ENCODE measurements at places on chromosomes 2 and 18.

DNA sequence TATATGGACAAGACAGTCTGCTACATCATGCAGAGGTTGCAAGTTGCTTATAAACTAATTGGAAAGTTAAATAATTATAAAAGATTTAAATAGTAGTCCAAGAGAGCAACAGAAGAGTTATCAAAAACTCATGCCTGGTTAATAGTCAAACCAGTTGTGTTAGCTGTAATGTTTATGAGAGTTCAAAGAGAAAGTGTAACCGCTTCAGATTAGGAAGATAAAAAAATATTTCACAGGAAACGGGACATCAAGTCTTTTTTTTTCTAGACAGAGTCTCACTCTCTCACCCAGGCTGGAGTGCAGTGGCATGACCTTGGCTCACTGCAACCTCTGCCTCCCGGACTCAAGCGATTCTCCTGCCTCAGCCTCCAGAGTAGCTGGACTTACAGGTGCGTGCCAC lies 34.6 kb upstream of the RNF125 start:
- no peak for DNase-seq

GRCh38 chr2:83887757-83888156 lies 571.3 kb downstream of the SUCLG1 start:
- no peak for DNase-seq

- no peak for DNase-seq
Measured at GRCh38 chr2:69723791-69724190, 18.1 kb upstream of the ANXA4 start.

GRCh38 chr2:188645986-188646385 lies 328.2 kb upstream of the COL3A1 start:
- DNase-seq = no peak

DNA sequence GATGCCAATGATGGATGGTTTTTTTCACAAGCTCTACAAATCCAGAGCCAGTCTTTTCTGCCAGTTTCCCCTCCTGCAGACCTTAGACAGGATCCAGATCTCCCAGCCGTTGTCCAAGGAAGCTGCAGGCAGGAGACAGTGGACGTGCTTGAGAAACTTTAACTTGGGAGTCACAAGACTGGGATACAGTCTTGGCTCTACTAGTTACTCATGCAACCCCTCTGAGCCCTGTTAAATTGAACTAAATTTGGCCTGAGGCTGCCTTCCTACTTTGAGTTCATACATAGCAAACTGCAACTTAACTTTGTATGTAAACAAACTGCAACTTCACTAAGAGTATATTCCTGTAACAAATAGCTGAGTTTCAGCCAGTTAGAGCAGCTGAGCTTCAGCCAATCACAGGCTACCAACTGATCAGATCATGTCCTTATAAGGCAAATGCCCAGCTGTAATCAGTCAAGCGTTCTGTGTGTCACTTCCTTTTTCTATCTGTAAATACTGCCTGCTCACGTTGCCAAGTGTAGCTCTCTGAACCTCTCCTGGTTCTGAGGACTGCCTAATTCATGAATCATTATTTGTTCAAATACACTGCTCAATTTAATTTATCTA lies 140.9 kb downstream of the CAPN13 start:
- no peak for DNase-seq

GRCh38 chr18:79519751-79520477 lies 124.2 kb downstream of the NFATC1 start:
- no peak for DNase-seq

DNA sequence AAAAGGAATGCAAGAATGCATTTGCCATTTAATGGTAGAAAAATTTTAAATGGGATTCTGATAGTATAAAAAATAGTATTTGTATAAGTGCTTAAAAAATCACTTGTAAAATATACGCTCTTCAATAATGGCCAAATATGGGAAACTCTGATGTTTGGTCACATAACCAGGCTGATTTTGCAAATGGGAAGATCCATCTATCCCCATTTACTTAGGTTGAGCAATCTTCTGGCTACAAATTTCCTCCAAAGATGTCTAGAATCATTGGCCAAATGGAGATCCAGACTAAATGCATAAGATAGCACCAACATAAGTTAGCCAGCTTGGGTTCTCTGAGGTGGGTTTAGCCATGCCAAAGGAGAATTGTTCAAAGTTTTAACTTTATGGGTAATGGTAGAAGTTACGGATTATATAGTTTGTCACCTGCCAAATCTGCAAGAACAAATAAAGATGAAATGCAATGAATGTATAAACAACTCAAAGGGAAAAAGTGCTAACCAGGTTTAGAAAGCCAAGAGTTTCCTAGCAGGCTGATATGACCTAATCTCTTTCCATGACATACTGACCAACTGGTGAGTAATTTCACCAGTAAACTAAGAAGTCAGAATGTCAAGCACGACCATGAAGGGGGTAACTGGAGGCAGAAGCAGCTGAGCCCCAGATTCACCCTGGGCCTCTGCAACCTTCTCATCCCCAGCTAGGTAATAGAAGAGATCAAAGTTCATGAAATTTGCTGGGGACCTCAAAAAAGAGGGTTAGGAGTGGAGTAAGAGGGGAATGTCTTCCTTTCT lies 10.0 kb downstream of the RHOB start:
- no peak for DNase-seq

DNA sequence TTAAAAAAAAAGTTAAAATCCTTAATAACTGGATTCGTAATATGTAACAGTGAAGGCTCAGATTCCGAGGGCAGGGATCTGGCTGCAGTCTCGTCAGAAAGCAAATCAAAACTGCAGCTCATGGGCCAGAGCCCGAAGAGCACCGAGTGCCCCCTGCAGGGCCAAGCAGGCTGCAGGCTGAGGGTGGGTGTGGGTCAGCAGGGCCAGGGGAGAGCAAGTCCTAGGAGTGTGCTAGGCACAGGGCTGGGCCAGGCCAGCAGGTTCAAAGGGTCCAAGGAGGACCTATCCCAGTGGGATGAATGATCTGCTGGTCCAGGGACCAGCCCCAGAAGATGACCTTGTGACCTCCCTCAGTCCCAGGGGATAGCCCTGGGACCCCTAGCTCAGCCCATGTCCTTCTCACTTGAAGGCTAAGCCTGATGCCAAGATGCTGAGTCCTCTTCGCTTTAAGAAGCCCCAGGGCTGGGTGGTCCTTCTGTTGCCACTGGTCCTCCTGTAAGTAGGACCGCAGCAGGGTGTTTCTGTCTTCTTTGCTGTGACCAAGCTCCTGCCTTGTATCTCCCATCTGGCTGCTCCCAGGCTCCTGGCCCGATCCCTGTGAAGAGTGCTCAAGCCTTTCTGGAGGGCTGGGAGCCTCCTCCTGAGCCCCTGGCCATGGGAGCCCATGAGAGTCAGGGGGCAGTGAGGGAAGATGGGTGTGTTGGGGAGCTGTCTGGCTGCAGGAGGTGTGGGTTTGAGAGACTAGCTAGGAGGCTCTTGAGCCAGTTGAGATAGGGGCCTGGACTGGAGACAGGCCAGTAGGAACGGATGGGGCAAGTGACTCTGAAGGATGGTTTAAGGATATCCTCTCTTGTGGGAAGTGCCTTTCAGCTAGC lies 150.7 kb downstream of the DYSF start:
- DNase-seq = no peak

Measured in substantia nigra (tissue), 51 donors.